SK-N-SH (cell line): ENCODE measurements at places on chromosomes 7 and 10.

GRCh38 chr7:52615021-52615695, 420.3 kb upstream of the POM121L12 start:
- DNase-seq, result no peak

DNA sequence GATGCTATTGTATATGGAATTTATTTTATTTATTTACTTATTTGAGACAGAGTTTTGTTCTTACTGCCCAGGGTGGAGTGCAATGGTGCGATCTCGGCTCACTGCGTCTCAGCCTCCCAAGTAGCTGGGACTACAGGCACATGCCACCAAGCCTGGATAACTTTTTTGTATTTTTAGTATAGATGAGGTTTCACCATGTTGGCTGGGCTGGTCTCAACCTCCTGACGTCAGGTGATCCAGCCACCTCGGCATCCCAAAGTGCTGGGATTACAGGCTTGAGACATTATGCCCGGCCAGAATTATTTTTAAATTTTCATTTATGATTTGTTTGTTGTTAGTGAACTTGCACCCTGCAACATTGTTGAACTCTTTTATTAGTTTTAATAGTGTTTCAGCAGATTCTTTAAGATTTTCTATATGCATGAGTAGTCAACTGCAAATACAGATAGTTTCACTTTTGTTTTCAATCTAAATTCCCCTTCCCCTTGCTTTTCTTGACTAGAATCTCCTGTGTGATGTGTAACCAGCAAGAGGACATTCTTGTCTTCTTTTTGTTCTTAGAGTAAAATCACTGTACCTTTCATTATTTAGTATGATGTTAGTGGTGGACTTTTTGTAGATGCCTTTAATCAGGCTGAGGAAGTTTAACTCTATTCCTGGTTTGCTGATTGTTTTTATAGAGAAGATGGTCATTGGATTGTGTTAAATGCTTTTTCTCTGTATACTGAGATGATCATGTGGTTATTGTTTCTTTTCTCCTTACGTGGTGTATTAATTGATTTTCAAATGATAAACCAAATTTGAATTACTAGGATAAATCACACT, 27.8 kb downstream of the ZNF33A start:
- DNase-seq, result no peak

DNA sequence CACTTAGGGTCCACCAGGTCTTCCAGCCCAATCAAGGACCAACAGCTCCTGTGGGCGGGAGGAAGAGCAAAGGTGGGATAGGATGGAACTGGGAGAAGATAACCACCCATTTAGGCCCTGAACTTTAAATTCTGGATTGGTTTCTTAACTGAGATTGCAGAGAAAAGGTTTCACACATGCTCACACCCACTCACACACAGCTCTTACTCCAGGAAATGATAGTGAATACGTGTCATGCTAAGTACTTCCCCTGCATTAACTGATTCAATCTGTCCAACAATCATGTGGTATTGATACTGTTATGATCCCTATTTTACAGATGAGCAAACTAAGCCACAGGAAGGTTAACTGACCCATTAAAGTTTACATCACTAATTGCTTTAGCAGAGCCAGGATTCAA, 4.6 kb upstream of the CYP3A4 start:
- DNase-seq, result no peak

DNA sequence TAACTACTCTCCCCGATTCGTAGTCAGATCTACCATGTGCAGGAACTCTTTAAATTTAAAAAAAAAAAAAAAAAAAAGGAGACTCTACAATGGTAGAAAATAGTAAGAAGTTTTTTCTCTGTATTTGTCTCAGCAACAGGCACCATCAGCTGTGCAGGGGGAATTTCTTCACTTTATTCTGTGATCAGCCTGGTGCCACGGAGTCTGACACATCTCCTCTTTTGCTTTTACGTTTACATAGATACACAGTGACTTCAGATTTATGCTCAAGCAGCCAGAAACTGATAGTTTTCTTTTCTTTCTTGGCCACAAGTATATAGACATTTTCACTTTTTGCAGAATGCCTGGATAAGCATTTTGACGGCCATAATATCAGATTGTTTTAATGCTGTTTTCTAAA, 190.6 kb upstream of the AKR1E2 start:
- no peak for DNase-seq

DNA sequence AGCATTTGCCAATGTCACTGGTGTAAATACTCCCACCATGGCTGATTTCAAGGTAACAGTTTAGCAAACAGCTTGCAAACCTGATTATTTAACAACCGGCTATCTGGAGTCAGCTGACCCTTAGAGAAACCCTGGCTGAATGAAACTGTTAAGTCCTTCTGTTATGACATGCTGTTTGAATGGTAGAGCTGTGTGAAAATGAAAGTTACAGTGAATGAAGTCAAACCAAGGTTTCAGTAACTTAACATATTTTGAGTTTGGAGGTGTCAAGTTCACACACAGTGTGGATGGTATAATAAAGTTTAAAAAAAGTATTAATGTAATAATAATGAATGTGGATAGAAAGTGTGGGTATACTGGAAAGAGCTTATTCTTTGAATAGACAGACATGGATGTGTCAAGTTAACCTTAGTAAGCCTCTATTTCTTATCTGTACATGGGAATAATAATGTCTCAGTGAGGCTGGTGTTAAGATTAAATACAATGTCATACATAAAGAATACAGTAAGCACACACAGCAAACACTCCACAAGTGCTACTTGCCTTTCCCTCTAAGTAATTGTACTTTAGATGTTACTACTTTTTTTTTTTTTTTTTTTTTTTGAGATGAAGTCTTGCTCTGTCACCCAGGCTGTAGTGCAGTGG, 150.4 kb downstream of the TAX1BP1 start:
- DNase-seq, result no peak

GRCh38 chr7:46557295-46557711, 636.2 kb upstream of the IGFBP3 start:
- no peak for DNase-seq

DNA sequence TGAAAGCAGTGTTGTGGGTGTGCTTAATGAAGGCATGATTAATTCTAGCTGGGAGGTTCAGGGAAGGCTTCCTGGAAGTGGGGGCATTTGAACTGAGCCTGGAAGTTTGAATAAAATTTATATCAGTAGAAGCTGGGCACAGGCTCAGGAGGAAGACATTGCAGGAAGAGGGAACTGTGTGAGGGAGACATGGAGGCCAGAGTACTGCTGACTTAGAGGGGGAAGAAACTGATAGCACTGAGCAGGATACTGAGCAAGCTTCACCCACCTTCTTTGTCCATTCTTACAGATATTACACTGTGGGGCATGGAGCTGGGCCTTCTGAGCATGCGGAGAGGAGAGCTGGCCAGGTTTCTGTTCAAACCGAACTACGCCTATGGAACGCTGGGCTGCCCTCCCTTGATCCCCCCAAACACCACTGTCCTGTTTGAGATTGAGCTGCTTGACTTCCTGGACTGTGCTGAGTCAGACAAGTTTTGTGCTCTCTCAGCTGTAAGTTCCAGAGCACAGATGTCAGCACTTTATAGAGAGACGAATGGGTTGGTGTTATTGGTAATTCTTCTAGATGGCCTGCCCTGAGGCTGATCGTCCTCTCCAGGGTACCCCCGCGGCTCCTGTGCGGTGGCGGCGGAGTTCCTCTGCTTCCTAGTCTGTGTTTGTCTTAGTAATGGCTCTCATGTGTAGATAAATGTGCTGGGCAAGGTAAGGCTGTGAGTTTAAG, 2.1 kb downstream of the FKBP6 start:
- DNase-seq, result peak; percentile 35

DNA sequence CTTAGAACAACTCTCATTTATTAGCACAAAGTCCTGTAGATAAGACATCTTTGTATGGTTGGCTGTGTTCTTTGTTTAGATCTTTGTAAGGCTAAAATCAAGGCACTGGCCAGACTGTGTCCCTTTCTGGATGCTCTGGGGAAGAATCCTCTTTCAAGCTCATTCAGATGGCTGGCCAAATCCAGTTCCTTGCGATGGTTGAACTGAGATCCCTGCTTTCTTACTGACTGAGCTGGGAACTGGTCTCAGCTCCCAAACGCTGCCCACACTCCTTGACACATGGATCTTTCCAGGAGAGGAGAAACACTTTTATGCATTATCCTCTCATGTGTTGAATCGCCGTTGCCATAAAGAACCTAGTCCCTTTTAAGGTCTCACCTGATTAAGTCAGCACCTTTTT, 586.5 kb upstream of the IGFBP3 start:
- no peak for DNase-seq

- no peak for DNase-seq
Measured at GRCh38 chr10:88066876-88067275, 203.5 kb downstream of the PTEN start.

GRCh38 chr10:104334561-104334960, 3.7 kb downstream of the ITPRIP start:
- no peak for DNase-seq

- DNase-seq, result no peak
Measured at GRCh38 chr10:106082865-106083264, 1081.6 kb downstream of the SORCS1 start.

GRCh38 chr10:70847659-70848360, 32.1 kb downstream of the SGPL1 start:
- DNase-seq, result no peak

GRCh38 chr7:139589474-139589873, 66.0 kb downstream of the CLEC2L start:
- DNase-seq, result no peak

- no peak for DNase-seq
Measured at GRCh38 chr10:109929501-109930219, 6.3 kb upstream of the XPNPEP1 start.

- no peak for DNase-seq
Measured at GRCh38 chr7:127437837-127438236, 45.3 kb upstream of the ZNF800 start.

DNA sequence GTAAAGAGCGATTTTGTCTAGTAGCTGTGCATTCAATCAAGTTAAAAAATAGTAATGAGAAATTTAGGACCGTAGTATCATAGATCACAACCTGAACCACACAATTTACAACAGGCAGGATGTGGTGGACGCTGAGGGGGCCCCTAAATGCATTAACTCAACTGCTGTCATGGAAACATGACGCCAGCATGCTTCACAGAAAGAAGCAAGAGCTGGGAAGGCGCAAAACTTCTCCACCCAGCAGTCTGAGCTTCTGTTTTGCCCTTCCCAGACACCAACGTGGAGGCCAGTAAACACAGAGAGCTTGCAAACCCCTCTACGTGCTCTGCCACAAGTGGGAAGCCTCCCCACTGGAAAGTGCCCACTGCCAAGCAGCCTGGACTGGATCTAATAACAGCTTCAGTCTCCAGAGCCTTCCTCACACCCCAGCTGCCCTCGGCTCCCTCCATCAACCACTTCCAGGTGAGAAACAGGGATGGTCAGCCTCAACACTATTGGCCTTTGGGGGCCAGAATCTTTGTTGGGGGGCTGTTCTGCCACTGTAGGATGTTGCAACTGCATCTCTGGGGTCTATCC, 151.8 kb downstream of the SFMBT2 start:
- DNase-seq, result peak; percentile 41

GRCh38 chr10:36194276-36194675, 552.2 kb upstream of the FZD8 start:
- no peak for DNase-seq

- no peak for DNase-seq
Measured at GRCh38 chr10:89503151-89503550, 32.2 kb downstream of the SLC16A12 start.

DNA sequence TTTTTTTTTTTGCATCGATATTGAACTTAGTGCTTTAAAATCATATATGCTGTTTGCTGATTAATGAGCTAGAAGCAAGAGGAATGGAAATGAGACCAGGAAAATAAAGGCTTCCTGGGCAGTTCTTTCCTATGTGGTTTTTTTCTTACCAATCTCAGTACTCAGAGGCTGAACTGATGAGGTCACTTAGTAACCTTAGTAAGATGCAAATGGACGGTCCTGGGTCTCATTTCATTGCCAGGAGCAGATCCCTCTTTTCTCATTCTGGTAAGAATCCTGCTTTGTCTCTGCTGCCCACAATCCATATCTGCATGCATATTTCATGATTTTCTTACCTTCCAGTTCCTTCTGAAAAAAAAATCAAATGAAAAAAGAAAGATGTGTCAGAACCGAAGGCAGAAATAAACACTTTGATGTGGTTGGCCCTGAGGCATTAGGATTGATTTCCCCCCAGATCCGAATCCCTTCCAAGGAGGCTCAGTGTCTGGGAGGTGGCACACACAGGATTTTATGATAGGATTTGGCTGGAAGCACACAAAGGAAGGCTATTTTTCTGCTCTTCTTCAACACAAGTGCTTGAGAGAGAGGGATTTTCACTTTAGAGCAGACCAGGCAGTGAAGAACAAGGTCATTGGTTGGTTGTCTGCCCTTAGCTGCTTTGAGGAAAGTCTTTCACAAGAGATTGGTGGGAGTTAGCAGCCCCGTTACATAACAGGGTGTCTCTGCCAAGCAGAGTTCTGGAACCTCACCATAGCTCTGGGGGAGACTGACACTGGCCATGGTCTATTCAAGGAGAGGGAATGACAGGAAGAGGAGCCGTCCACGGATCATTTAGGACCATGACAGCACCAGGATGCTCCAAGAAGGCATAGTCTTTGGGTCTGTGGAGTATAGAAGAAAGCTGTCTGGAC, 150.0 kb downstream of the CAMK1D start:
- DNase-seq, result no peak

DNA sequence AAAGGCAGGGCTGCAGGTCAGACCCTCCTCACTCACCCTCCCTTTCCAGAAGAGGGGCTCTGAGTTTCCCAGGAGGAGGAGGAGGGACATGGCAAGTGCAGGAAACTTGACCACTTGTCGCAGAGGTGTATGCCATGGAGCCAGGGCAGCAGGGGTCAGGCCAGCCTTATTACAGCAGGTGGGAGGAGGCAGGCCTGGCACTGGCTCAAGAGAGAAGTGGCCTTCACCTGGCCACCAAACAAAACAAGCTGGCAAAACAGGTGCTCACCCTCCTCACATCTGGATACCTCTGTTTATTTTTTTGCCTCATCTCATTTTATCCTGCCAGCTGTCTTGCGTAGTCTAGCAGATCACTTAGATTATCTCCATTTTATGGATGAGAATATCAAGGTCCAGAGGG, 12.5 kb downstream of the COL13A1 start:
- no peak for DNase-seq
